ENCODE measurements at places on chromosomes 7 and 10. TPM values are rescaled to one million over a fixed set of nuclear protein-coding genes. Genes with fewer than 3 reads are reported as not detected.

DNA sequence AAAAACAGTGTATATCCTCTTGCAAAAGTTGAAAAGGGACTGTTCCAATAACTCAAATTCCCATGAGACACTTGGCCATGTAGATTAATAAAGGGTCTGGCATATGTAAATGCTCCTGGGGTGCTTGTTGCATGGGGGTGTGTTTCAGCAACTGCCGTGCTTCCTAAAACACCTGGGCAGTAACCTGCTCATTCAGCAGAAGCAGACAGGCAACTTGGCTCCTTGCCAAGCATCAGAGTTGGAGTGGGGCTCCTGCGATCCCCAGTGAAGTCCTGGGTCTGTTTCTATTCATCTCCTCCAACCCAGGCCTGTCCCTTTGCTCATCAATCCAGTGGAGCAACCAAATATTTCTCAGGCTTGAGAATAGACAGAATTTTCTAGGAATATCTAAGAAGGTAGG is 42.2 kb upstream of the ADAM12 start:
- DNase-seq, result no peak

GRCh38 chr10:112948196-112948595 is 1.9 kb upstream of the TCF7L2 start:
- no peak for DNase-seq

- DNase-seq, result no peak
Observed at GRCh38 chr10:133257489-133258065, 19.1 kb downstream of the ADAM8 start.

- no peak for DNase-seq
Observed at GRCh38 chr10:91493313-91493712, 83.2 kb downstream of the HECTD2 start.

GRCh38 chr7:51123322-51124019 is 193.1 kb downstream of the COBL start:
- no peak for DNase-seq

- DNase-seq, result no peak
Observed at GRCh38 chr7:100427762-100428198, 723 bp downstream of the ZCWPW1 start.

AOAH gene
- 1.6 TPM for total RNA-seq

NSUN5 gene
- total RNA-seq, result 57.3 TPM

PTER gene
- total RNA-seq, result 20.3 TPM

ANKRD26 gene
- total RNA-seq, result 6.1 TPM

KLF14 gene
- not detected for total RNA-seq

HEPACAM2 gene
- not detected for total RNA-seq
